ENCODE measurements at places on chromosomes 11 and 22.

DNA sequence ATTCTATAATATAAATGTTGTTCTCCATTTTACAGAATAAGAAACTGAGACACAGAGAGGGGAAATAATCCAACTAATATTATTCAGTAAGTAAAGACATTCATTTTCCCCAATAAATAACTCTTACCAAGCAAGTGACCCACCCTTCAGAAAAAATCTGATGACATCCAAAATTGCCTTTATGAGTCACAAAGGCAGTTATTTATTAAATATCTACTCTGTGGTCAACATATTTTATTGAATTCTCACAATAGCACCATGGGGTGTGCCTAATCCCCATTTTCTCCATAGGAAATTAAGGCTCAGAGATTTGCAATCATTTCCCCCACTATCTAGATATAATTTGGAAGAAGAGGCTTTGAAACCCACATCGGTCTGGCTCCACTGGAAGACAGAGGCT, 161.5 kb upstream of the ISX start:
- DNase-seq = peak; percentile 10

GRCh38 chr11:44275961-44276550, 33.9 kb downstream of the ALX4 start:
- no peak for DNase-seq

DNA sequence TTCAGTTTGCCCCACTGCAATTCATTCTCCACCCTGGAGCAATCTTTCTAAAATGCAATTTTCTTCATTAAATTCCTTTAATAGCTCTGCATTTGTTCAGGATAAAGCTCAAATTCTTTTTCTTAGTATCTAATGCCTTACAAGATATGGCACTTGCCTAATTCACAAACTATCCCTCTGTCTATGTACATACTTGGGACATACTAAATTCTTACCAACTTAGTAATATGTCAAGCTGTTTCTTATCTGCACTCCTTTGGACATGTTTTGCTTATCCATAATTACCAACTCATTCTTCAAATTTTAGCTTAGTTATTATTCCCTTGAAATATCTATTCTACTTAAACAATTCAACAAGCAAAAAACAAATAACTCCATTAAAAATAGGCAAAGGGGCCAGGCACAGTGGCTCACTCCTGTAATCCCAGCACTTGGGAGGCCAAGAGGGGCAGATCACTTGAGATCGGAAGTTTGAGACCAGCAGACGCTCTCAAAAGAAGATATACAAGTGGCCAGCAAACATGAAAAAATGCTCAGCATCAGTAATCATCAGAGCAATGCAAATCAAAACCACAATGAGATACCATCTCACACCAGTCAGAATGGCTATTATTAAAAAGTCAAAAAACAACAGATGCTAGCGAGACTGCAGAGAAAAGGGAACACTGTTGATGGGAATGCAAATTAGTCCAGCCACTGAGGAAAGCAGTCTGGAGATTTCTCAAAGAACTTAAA, 96.9 kb downstream of the FAM76B start:
- peak; percentile 23 for DNase-seq

- DNase-seq = no peak
Measured at GRCh38 chr11:62201376-62201775, 7.1 kb upstream of the SCGB2A1 start.

- DNase-seq = no peak
Measured at GRCh38 chr22:26921726-26922125, 264.3 kb downstream of the MIAT start.

GRCh38 chr11:69353696-69354544, 60.0 kb downstream of the MYEOV start:
- DNase-seq = peak; percentile 7

DNA sequence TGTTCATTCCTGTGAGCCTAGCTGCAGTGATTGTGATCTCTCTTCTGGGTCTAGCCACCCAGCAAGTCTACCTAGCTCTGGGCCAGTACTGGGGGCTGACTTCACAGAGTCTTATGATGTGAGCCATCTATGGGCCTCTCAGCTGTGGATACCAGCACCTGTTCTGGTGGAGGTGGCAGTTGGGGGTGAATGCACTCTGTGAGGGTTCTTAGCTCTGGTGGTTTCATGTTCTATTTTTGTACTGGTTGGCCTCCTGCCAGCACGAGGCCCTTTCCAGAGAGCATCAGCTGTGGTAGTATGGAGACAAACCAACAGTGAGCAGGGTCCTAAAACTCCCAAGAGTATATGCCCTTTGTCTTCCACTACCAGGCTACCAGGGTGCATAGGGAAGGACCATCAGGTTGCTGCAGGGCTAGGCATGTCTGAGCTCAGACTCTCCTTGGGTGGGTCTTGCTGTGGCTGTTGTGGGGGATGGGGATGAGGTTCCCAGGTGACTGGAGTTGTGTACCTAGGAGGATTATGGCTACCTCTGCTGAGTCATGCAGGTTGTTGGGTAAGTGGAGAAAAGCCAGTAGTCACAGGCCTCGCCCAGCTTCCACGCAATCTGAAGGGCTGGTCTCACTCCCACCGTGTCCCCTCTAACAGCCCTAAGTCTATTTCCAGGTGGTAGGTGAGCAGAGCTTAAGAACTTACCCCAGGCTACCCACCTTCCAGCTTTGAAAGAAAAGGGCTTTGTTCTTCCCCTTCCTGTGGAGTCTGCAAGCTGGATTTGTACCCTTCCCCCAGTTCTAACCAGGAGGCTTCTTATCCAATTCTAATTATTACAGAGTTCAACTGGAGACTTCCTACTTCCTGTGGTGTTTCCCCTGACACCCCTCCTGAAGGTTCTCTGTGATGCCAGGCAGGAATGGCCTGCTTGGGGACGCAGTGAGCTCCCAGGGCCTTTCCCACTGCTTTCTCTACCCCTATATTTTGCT, 250.7 kb downstream of the LUZP2 start:
- no peak for DNase-seq

DNA sequence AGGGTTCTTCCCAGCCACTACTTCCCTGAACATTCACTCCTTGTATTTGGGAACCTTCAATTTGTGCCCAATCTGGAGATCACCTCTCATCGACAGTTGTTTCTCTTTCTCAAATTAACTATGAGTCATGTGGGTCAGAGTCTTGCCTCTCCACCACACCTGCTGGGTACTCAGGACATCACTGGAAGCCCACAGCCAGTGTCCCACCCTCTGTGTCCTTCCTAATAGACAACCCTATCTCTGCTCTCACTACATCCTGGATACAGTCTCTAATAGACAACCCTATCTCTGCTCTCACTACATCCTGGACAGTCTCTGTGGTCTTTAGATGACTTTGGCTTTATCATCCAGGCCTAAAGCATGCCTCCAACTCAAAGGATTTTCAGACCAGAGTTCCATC, 70.1 kb downstream of the ARL14EP start:
- DNase-seq = no peak

GRCh38 chr11:113392236-113392921, 4.8 kb downstream of the ANKK1 start:
- no peak for DNase-seq

Data from EH (cell line).